ENCODE measurements at places on chromosomes 3 and 15. TPM values are rescaled to one million over a fixed set of nuclear protein-coding genes. Genes with fewer than 3 reads are reported as not detected.

SLC26A6 gene
- total RNA-seq: 14.8 TPM

JAGN1 gene
- 40.3 TPM for total RNA-seq

CSTA gene
- not detected for total RNA-seq

ARL6IP5 gene
- total RNA-seq: 29.4 TPM

AADAC gene
- not detected for total RNA-seq

ROBO1 gene
- 73.4 TPM for total RNA-seq

MEX3B gene
- total RNA-seq: 30.5 TPM

HYAL1 gene
- not detected for total RNA-seq

CYP1A1 gene
- not detected for total RNA-seq

MTHFS gene
- 19.0 TPM for total RNA-seq

SH2D7 gene
- 0.36 TPM for total RNA-seq

TMEM207 gene
- total RNA-seq: not detected

ADGRG7 gene
- not detected for total RNA-seq

C15orf62 gene
- 0.10 TPM for total RNA-seq

CIDEC gene
- not detected for total RNA-seq

GPR62 gene
- not detected for total RNA-seq

CSNK1G1 gene
- total RNA-seq: 20.3 TPM

AADACL2 gene
- total RNA-seq: not detected

LRRC2 gene
- not detected for total RNA-seq

TRIM71 gene
- 0.05 TPM for total RNA-seq

MITF gene
- 2.2 TPM for total RNA-seq

SLC51B gene
- total RNA-seq: not detected

PRTG gene
- total RNA-seq: 50.3 TPM

PTX3 gene
- total RNA-seq: not detected

INKA1 gene
- total RNA-seq: 0.61 TPM

DISP2 gene
- total RNA-seq: 0.38 TPM

FOXL2 gene
- 0.42 TPM for total RNA-seq

VWA5B2 gene
- 1.0 TPM for total RNA-seq

LDHAL6B gene
- total RNA-seq: not detected

PCOLCE2 gene
- total RNA-seq: 12.3 TPM

COL6A5 gene
- not detected for total RNA-seq

TUSC7 gene
- total RNA-seq: not detected

GAP43 gene
- not detected for total RNA-seq

SMCO1 gene
- total RNA-seq: not detected

TMEM212 gene
- total RNA-seq: not detected

POLG gene
- total RNA-seq: 47.0 TPM

ECE2 gene
- total RNA-seq: not detected

FGF12 gene
- not detected for total RNA-seq

BSN gene
- total RNA-seq: 0.14 TPM

CCDC39 gene
- total RNA-seq: not detected

SEMA3B gene
- 3.3 TPM for total RNA-seq

DPPA2 gene
- not detected for total RNA-seq

BFSP2 gene
- total RNA-seq: 0.41 TPM

LCTL gene
- 2.0 TPM for total RNA-seq

TRAIP gene
- 15.6 TPM for total RNA-seq

VEPH1 gene
- total RNA-seq: not detected

AGTR1 gene
- total RNA-seq: 0.18 TPM

FBXO40 gene
- total RNA-seq: 0.02 TPM

ATP6V1A gene
- 43.0 TPM for total RNA-seq

ZXDC gene
- total RNA-seq: 15.9 TPM
